ENCODE measurements at places on chromosomes 2 and 18.

GRCh38 chr18:59660786-59661743, 36.2 kb downstream of the CCBE1 start:
- DNase-seq = no peak

- DNase-seq = no peak
Measured at GRCh38 chr2:219378163-219378851, 9.4 kb downstream of the DNPEP start.

DNA sequence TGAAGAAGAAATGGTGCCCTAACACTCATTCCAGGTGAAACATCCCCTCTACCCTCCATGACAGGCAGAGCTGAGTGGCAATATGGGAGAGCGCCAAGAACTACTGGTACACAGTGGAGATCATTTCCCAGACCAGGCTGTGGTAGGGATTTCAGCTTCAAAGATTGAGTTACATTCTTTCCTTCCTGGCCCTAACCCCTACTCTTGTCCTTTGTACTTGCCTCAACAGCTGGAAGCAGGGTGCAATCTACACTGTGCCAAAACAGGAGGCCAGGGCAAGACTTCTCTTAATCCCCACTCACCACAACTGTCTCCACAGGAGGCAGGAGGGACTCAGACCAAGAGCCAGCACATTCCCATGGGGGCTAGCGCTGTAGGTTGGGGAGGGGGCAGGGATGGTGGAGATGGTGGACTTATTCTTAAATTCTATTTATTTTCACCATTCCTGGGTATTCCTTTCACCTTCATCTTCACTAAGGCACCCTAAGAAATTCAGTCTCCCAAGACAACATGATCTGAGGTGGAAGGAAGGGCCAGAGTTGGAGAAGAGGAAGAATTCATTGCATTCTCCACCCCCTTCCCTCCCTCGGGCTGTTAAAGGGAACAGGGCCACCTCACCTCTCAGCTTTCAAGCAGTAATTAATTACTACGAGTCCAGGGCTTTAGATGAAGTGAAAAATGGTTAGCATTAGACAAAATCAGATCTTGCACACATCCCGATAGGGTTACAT, 65.9 kb downstream of the AAK1 start:
- DNase-seq = no peak

- DNase-seq = no peak
Measured at GRCh38 chr18:8747440-8747937, 42.1 kb downstream of the MTCL1 start.

- DNase-seq = no peak
Measured at GRCh38 chr2:217599906-217600305, 402.9 kb downstream of the TNS1 start.

DNA sequence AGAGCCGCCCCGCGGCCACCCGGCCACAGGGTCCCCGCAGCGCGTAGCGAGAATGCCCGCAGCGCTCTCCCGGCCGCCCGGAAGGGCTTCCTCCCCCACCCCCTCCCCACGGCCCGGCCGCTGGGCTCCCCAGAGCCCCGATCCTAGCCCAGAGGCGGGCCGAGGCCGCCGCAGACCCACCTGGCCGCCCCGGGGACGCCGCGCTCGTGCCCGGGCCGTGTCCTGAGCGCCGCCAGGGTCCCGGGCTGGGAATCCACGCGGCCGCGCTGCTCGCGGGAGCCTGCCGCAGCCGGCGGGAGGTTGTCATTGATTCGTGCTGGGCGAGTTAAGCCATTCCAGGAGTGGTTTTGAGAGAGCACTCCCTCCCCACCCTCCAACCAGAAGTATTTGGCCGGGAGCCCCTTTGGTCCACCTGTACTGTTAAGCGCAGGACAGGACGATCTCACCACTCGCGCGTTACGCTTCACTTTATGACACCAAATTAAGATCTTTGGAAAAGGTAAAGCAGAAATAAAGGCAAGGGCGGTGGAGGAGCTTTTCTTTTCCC, 206.4 kb upstream of the SMAD2 start:
- DNase-seq = no peak

DNA sequence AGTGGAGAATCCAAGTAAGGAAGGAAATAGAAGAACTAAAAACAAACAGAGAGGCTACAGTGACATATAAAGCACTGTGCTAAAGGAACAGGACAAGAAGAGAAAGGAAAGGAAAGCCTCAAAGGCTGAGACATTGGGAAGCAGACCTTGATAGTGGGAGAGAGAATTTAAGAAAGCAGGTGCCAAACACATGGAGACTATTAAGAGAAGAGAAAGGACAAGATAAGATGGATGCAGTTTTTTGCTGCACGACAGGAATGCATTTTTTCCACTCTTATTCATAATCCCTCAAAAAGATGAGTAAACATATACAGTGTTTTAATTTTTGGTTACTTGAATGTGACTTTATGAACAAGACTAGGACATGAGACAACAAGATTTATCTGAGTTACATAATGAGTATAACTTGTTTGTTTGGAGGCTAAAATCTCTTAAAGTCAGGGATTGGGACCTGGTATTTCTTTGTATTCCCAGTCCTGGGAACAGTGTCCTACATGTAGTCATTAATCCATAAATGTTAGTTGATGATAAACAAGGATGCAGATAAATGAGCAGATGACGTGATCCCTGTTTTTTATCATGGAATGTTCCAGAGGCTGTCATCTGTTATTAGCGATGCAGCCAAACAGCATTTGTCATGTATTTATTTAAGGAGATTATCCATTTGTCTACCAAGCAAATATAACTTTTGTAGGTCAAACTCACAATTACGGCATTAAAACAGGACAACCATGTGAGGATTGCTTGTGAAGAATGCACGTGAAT, 141.7 kb downstream of the DNER start:
- DNase-seq = no peak

DNA sequence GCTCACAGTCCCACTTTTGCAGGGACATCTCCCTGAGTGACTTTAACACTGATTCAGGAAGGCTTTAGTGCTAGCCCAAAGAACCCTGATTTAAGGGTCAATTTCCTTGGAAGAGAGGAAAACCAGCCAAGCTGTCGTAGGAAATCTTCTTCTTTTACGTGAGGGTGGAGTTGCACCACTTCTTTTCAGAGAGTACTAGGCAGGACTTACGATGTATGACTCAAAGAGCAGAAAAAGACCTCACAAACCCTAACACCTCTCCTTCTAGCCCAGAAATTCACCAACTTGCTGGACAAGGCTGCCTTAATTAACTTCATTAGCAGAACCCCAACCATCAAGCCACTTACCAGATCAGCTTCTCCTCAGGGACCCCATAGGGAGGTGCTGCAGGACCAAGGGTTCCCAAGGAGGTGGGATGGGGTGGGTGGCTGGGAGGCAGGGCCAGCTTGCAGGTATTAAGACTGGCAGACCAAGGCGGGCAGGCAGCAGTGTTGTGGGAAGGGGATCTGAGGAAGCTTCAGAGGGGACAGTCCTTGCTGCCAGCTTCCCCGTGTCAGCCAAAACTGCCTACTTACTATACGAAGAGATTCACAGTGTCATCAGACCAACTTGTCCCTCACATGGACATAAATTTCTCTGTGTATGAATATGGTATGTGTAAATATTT, 6.7 kb downstream of the SERPINB2 start:
- DNase-seq = no peak

GRCh38 chr2:167100506-167100905, 212.2 kb downstream of the XIRP2 start:
- no peak for DNase-seq

GRCh38 chr2:157777427-157777826, 98.7 kb downstream of the ACVR1 start:
- DNase-seq = peak; percentile 35

DNA sequence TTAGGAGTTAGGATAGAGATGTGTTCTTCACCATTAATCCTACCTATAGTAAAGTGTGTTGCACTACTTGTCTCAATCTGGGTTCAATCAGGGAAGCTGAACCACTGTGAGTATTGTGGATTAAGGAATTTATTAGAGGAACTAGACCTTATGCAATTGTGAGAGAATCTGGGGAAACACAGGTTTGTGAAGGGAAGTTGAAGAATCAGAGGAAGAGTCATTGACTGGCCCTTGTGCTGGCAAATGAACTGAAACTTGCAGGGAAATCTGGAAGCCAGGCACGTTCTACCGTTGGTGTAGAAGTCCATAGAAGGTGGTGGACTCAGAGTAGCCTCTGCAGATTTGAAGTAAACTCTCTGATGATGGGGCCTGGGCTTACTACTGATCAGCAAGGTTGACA, 44.7 kb upstream of the HK2 start:
- no peak for DNase-seq

- no peak for DNase-seq
Measured at GRCh38 chr2:231931481-231931915, 5.3 kb upstream of the NPPC start.

DNA sequence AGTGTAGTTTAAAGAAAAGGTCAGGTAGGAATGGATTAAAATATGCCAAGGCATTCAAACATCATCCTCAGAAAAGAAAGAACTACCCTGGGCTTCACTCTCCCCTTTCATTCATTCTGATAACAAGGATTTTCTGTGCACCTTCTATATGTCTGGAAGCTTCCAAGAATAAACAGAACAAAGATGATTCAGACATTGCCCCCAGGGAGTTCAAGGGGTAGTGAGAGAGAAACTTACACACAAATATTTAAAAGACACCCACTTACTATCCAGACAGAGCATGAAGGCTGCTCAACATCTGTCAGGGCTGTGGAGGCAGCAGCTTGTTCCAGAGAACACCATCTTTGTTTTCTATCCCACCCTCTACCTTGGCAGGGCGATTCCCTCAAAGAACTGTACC, 140.5 kb downstream of the ALK start:
- no peak for DNase-seq

GRCh38 chr18:77148289-77148688, 15.7 kb upstream of the MBP start:
- DNase-seq = no peak

DNA sequence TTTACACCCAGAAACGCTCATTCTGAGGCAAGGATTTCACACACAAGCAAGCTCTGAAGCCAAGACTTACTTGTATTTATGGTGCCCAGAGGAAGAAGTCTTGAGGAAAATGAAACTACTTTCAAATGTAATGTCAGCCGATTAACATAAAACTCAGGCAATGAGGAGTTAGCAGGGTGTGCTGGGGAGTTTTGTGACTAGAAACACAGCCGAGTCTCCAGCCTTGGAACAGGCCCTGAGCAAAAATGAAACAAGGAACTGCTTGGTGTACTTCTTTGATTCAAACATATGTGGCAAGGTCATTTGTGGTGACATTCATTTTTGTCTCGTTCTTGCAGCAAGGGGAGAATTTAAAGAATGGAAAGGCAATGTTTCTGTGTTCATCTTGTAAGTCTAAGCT, 4.5 kb downstream of the DYTN start:
- DNase-seq = no peak

GRCh38 chr18:71442731-71443141, 1101.4 kb downstream of the CBLN2 start:
- DNase-seq = no peak

GRCh38 chr2:55899881-55900280, 23.7 kb downstream of the EFEMP1 start:
- no peak for DNase-seq

- DNase-seq = no peak
Measured at GRCh38 chr18:41372046-41372665, 582.9 kb upstream of the PIK3C3 start.

DNA sequence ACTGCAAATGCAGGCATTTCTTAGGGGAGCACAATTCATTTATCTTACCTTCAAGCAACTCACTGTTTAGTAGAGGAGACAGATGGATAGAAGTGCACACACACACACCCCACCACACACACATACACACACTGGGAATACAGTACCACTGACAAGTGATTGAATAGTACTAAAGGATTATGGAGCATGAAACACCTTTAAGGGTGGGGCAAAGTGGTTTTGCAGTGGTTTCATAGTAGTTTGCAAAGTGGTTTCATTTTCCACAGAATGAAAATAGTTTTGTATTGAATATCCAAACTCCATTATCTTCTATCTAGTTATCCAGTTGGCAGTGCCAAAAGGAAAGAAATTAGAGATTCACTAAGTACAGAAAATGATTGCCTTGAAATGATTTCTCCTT, 18.9 kb downstream of the KIF5C start:
- no peak for DNase-seq

DNA sequence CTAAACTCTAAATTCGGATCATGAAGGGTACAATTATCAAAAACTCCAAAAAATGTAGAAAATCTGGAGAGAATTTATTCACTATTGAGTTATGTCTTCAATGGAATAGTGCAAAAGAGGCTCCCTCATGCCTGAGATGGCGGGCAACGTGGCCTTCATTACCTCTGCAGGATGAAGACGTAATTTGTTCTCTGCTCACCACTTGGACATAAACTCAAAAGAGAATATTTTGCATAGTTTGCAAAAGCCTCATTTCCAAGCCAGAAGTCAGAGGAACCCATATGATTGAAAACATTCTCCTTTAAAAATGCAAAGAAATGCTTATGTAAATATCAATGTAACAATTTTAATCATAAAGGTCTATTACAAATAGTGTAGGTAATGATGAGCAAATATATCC, 58.7 kb downstream of the SLC25A12 start:
- no peak for DNase-seq

DNA sequence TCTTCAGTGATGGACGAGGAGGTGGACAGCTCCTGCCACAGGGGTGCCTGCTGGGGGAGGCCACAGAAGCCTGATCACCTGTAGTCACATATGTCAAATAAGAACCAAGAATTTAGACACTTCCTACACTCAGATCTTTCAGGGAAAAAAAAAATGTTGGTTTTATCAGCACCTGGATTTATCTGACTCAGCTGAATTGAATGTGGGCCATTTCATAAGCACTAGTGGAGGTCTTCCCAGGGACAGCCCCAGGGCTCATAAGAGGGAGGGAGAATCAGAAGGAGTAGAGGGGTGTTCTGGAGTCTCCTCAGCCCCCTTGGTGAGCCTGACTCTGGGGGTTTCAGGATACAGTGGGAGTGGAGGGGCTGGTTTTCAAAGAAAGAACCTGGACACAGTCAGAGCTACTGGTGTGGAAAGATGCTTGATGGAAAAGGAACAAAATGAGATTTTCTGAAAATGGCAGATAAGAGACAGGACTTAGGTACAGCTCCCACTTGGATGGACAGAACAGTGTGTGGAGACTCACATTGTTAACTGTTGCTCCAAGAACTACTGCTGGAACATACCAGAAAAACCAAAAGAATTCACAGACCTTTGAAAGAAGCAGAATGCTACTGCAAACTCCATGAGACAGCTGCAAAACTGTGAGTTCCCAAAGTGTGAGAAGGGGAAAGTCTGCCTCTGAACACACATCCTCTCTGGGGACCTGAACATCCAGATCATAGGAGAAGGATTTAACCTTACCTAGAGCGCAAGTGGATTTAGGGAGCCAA, 45.4 kb downstream of the LCT start:
- DNase-seq = no peak

DNA sequence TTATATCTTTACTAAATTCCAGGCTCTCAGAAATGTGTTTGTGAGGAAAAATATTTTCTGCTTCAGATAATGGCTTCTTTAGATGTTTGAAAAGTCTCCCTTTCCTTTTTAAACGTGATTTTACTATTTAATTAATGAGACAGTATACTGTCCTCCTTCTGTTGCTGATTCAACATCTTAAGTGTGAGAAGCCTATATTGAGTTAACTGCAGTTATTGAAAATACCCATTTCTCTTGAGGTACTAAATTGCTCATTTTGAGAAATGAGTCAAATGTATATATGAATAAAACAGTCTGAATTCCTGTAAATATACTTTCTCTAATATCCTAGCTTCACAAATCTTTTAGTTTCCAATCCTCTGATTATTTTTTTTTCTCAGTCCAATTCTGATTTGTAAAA, 470.2 kb downstream of the PTPRM start:
- DNase-seq = no peak

- no peak for DNase-seq
Measured at GRCh38 chr2:236085211-236085610, 83.0 kb downstream of the GBX2 start.

- no peak for DNase-seq
Measured at GRCh38 chr2:178284613-178285286, 90.4 kb downstream of the OSBPL6 start.
